AG04450 (cell line): ENCODE measurements at places on chromosomes 11 and 22.

- no peak for DNase-seq
Observed at GRCh38 chr11:70519117-70519516, 120.8 kb downstream of the CTTN start.

DNA sequence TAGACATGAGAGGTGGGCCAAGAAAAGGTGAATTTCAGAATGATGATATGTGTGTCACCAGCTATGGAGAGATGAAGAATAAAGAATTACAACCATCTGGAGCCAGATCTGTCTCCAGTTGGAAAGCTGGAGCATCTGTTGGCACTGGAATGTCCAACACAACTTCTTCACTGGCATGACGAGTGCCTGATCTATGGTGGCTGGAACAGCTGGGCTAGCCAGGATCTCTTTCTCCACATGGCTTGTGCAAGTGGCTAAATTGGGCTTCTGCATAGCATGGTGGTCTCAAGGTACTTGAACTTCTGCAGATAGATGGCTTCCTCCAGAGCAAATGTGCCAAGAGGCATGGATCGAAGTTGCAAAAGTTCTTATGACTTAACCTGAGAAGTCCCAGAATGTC, 256.1 kb upstream of the NCAM1 start:
- DNase-seq, result no peak

DNA sequence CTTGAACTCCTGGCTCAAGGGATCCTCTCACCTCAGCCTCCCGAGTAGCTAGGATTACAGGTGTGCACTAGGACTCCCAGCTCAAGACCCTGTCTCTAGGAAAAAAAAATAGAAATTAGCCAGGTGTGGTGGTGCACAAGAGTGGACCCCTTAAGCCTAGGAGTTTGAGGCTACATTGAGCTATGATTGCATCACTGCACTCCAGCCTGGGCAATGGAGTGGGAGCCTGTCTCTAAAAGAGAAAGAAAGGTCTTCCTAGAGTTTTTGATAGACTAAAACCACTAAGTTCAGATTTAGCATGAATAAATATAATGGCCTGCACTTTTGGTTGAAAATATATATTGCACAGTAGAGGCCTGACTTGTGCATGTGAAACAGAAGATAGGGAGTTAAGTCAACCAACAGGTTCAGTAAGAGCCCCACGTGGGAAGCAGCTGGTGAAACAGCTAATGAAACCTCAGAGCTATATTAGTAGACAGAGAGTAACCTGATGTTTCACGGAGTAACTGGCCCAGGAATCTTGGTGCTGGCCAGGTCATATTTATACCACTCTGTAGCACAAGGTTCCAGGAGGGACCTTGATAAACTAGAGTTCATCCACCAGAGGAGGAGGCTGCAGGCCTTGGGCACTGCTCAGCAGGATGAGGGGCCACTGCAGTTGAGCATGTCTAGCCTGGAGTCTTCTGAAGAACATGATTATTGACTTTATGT, 4.6 kb upstream of the MICAL3 start:
- DNase-seq, result no peak

- no peak for DNase-seq
Observed at GRCh38 chr11:108818971-108819370, 154.1 kb downstream of the DDX10 start.

DNA sequence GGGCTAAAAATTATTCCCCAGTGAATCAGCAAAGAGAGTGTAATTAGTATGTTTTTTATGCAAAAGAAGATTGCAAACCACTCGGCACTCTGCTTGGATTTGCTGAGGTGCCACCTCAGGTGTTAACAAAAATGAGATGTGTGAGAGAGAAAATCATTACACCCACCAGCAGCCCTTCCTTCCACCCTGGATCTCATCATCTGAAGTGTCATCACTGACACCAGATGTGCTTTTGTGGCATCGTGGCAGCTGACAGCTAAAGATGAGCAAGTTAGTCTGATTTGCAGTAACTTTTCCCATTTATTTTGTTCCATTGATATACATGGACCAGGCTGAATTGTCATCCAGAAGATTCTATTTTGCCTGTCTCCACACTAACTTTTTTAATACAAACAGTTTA, 44.6 kb upstream of the PAK1 start:
- no peak for DNase-seq

DNA sequence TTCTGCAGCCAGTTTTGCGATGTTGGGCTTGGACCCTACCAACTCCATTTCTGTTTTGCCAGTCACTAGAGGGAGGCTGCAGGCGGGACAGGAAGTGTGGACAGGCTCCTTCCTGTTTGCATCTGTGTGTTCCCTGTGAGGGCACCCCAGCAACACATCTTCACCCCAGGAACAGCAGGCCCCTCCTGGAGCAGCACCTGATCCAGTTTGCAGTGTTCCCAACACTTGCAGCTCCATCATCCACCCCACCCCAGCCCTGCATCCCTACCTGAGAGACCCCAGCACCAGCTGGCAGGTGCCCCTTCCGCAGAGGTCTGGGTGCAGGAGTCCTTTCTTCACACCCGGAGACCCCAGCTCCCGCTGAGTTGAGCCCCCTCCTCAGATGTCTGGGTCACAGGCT, 7.4 kb upstream of the VSIG10L2 start:
- no peak for DNase-seq

GRCh38 chr11:12225046-12225739, 114.8 kb downstream of the MICAL2 start:
- no peak for DNase-seq

- DNase-seq, result no peak
Observed at GRCh38 chr11:111922803-111923202, 4.1 kb downstream of the C11orf52 start.

GRCh38 chr11:21411104-21411503, 741.7 kb downstream of the NELL1 start:
- no peak for DNase-seq

DNA sequence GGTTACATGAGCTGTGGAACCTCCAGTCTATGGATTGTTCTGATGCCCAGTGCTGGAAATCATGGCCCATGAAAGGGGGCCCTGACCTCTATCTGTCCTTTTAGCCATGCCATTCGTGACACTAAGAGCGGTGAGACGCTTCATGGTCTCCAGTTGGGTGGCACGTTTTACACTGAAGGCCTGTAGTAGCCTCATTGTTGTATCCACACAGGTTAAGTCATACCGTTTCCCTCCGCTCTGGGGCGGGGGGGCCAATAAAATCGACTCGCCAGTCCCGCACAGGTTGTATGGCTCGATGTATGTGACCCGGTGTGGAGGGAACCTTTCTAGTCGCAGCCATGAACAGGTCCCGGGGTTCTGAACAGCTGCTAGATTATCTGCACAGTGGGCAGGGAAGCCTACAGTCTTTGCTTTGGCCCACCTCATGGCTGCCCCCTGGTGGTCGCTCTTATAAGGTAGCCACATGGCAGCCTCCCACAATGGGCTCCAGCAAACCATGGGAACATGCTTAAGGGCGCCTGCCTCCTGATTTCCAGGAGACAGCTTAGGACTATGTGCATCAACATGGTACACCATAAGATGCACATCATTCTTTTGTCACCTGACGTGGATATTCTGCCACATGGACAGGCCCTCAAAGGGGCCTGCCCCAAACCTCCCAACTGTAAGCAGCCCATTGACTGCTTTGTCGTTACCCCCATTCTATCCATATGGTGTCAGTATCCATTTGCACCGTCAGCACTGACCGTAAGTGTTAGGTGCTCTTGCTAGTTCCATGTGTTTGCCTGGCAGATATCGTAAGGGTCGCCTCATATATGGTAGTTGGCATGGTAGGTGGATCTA, 19.7 kb upstream of the APOL3 start:
- no peak for DNase-seq

DNA sequence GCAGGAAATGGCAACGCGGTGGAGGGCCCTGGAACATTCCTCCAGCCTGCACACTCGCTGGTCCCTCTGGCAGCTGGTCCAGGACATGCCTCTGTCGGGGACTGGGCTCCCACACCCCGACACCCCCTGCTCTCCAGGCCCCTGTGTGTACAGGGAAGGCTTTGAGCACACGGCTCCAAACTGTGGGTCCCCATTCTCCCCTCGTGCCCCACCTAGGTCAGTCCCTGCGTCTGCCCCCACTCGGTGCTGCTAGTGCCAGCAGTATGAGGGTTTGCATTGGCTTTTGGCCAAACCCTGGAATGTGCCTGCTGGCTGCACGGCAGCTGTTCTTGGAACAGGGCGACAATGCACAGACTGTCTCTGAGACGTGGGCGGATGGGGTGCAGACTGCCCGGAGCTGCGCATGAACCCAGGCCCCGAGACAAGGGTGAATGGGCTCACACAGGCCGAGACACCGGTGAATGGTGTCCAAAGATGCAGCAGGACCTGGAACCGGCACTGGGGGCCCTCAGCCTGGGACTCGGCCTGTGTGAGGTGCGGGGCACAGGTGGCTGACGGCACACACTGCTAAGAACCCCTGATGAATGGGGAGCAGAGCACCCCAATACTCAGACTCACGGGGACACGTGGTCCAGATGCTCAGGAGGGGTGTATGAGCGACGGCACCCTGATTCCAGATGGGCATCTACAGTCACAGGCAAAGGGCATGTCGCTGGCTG, 7.5 kb upstream of the SYT8 start:
- DNase-seq, result no peak

DNA sequence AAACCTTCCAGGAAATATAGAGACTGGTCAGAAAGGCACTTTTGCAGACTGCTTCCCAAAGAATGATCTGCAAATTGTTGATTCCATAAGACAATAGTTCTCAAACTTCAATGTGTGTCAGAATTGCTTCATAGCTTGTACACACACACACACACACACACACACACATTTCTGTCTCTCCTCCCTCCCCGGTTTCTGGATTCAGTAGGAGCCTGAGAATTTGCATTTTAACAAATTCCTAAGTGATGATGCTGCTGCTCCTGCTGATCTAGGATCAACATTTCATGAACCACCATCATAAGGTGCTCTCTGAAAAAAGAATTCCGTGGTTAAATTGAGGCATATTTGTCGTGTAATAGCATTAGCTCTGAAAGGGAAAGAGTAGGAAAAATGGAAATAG, 35.3 kb upstream of the FZD4 start:
- no peak for DNase-seq

GRCh38 chr11:102436561-102436960, 16.0 kb downstream of the TMEM123 start:
- no peak for DNase-seq

GRCh38 chr22:46866591-46866990, 104.1 kb downstream of the TBC1D22A start:
- peak; percentile 65 for DNase-seq
